NCI-H524 (cell line): ENCODE measurements at places on chromosomes 7 and 10.

- no peak for DNase-seq
Observed at GRCh38 chr7:5231116-5231515, 41.1 kb downstream of the WIPI2 start.

DNA sequence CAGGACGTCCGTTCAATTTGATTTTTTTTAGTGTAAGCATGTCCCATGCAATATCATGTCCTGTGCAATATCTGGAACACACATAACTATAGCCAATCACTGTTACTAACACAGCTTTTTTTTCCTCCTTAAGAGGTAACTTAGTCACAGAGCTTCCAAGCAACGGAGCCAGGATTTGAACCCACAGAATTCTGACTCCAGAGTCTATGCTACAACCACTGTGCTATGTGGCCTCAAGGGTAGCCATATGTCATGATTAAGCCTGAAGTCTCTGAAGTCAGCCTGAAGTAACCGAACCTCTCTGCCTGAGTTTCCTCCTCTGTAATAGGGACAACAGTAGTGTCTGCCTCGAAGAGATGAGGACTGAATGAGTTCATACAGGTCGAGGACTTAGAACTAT, 42.2 kb upstream of the TCF7L2 start:
- peak; percentile 13 for DNase-seq

DNA sequence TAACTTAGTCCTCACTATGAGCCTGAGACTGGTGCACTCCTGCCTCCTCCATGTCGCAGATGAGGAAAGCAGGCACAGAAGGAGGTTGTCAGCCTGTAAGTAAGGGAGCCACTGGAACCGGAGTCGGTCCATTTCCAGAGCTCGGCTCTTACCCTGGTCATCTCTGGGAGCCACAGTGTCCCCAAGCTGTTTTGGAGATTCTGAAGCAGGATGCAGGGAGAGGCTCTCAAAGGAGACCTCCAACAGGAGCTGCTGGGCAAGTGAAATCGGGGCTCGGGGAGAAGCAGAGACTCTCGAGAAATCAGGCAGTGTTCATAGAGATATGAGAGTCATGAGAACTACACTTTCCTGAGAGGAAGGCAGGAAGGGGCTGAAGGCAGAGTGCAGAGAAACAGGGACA, 39.0 kb downstream of the VSTM4 start:
- no peak for DNase-seq

- no peak for DNase-seq
Observed at GRCh38 chr7:143046426-143046851, 5.7 kb upstream of the OR6V1 start.

- no peak for DNase-seq
Observed at GRCh38 chr7:114468844-114469243, 54.2 kb downstream of the FOXP2 start.

- DNase-seq: no peak
Observed at GRCh38 chr10:11210211-11210922, 192.7 kb downstream of the CELF2 start.

- DNase-seq: no peak
Observed at GRCh38 chr10:46536171-46536570, 20.3 kb downstream of the GPRIN2 start.

- no peak for DNase-seq
Observed at GRCh38 chr7:17041324-17041723, 159.5 kb upstream of the AGR3 start.

- DNase-seq: peak; percentile 32
Observed at GRCh38 chr10:54585572-54585971, 215.5 kb downstream of the PCDH15 start.

- DNase-seq: no peak
Observed at GRCh38 chr10:34116681-34117271, 698.3 kb downstream of the PARD3 start.

DNA sequence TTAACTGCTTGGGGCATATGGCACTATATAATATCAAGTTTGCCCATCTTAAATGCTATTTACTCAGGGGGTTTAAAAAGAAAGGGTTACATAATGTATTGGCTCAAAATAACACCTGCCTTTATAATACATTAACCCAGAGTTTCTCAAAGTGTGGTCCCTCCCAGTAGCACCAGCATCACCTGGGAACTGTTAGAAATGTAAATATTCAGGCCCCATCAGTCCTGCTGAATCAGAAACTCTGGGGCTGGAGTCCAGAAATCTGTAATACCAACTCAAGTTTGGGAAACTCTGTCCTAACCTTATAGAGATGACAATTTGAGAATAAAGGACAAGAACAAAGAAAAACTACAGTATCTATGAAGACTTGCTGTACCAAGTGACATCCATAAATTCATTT, 270.7 kb downstream of the PARD3 start:
- DNase-seq: no peak

GRCh38 chr10:30861221-30861620, 170.4 kb downstream of the ZNF438 start:
- DNase-seq: no peak

DNA sequence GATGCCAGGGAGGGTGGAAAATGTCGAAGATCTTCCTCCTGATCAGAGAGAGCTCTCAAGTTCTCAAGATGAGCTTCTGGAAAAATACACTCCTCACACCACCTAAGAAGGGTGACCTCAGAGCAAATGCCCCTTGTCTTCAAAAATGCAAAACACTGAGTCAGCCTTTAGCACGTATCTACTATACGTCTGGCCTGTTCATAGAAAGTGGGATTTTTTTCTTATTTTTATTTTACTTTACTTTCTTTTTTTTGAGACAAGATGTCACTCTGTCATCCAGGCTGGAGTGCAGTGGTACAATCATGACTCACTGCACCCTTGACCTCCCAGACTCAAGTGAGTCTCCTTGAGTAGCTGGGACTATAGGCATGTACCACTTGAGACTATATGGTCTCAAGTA, 57.1 kb downstream of the AFAP1L2 start:
- DNase-seq: no peak

DNA sequence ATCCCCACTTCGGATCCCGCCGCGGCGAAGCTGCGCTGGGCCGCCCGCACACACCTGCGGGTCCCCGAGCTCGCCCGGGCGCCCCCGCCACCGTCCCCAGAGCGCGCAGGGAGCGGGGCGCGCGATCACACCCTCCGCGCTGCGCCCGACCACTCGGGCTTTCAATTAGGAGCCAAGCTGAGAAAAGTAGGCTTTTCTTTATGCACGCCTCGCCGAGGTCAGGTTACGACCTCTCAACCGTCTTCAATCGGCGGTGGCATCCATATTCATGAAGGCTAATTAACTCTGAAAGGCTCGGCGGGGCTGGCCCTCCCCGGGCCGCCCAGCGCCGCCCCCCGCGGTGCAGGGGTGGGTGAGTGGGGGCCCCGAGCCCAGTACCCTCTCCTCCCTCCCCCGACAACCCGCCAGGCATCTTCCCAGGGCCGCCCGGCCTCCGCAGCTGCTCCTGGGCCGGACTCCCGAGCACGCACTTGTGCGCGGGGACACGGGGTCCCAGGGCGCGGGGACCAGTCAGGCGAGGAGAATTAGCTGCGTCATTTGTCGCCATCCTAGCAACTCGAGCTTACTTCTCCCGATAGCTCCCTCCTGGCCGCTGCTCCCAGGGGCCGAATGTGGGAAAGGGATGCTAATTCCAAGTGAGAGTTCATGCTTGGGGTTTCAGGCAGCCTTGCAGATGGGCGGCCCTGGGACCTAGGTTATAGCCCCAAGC, 155.5 kb upstream of the LYZL2 start:
- DNase-seq: peak; percentile 85

DNA sequence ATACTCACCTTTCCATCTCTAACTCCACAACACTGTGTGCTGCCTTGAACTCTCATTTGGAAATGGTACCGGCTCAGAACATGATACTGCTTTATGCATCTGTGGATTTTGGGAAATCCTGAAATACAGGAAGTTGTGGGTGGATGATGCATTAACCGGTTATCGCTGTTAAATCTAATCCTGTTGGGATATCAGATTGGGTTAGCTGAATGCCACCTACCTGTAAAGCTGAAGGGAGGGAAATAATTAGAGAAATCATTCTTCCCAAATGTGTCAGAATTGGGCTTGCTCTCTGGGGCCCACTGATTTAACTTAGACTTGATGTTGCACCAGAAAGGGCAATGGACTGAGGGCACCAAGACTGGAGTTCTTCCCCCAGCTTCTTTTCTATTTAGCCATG, 54.0 kb downstream of the CH25H start:
- DNase-seq: no peak

DNA sequence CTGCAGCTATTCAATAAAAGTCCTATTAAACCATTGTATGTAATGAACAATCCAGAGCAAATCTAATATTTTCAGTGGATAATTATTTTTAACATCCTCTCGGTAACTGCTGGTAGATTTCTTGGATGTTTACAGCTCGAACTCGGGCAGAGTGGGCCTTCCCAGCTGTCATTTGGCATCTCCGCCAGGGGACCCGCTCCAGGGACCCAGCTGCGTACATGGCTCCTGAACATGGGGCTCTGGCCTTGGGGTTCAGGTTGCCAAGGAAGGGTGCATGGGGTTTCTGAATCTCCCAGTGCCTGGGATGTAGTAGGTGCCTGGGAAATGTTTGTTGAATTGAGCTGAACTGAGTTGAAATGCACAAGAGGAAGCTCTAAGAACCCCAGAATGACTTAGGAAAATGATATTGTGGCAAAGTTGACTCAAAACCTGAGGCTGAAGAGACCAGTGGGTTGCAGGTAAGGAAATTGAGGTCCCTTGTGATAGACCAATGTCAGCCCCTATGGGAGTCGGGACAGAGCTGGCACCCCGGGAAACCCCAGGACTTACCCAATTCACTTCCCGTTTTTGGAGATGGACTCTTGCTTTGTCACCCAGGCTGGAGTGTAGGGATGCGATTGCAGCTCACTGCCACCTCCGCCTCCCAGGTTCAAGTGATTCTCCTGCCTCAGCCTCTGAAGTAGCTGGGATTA, 228.4 kb downstream of the CUX1 start:
- DNase-seq: no peak

- DNase-seq: no peak
Observed at GRCh38 chr7:129098409-129099084, 43.6 kb upstream of the TNPO3 start.

DNA sequence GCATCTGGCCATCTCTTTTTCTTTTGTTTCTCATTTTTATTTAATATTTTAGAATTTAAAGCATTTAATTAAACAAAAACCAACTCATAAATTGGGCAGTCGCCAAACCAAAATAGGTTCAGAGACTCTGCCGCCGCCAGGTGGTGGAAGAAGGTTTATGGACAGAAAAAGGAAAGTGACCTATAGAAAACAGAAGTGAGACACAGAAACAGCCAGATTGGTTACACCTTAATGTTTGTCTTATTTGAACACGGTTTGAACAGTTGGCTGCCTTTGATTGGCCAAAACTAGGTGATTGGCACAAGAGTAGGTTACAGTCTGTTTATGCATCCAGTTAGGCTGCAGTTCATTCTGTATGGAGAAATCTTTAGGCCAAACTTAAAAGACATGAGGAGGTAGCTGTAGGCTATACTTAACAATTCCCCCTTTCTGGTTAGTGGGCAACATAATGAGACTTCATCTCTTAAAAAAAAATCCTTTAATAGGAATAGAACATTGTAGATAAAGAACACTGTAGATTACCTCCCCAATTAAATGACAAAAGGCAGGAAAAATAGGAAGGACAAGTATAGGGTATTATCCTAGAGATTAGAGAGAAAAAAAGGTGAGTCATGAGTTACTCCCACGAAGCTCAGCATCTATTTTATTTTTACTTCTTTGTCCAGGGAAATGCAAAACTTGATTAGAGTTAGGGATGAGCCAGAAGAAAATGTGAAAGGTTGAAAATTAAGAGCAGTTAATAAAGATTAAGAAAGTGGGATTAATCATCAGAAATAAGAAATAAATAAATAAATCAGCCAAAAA, 23.9 kb upstream of the CYCS start:
- DNase-seq: no peak

DNA sequence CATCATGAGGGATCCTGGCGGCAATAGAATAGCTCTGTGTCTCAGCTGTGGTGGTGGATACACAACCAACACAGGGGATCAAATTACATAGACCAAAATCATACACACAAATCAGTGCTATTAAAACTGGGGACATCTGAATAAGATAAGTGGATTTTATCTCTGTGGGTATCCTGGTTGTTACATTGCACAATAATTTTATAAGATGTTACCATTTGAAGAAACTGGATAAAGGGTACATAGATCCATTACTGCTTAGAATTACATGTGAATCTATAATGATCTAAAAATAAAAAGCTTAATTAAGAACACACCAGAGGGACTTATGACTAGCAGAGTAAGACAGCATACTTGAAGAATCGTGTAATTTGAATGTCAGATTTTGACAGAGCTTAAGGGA, 8.2 kb upstream of the FAM3C start:
- no peak for DNase-seq

DNA sequence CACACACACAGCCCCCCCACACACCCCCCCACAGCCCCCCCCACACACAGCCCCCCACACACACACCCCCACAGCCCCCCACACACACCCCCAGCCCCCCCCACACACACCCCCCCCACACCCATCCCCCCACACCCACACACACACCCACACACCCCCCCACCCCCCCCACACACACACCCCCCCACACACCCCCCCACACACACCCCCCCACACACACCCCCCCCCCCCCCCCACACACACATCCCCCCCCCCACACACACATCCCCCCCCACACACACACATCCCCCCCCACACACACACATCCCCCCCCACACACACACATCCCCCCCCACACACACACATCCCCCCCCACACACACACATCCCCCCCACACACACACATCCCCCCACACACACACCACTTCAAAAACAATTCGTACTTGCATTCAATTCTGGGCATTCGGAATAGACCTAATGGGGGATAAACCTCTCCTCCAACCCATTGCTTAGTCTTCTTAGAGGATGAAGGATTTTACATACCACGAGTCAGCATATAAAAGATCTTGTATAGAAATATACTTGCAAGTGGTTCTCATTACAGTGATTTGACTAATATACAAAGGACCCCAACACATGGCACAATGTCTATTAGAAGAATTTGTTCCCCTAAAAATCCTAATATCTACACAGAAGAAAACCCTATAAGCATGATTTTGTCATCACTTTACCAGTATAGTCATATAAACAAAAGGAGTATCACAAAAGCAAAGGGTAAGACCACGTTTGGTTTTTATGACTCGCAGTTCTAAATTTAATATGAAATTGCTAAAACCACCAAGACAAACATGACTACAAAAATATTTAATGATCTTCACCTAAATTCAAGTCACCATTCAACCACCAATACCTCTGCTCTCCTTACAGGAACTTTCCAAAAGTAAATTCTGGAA, 80.9 kb downstream of the DIP2C start:
- DNase-seq: no peak

GRCh38 chr10:96212911-96213310, 58.5 kb downstream of the BLNK start:
- DNase-seq: no peak
